ENCODE measurements at places on chromosomes 4 and X.
A peak's percentile ranks its signal among the peaks of the same experiment; 100 is the strongest.

DNA sequence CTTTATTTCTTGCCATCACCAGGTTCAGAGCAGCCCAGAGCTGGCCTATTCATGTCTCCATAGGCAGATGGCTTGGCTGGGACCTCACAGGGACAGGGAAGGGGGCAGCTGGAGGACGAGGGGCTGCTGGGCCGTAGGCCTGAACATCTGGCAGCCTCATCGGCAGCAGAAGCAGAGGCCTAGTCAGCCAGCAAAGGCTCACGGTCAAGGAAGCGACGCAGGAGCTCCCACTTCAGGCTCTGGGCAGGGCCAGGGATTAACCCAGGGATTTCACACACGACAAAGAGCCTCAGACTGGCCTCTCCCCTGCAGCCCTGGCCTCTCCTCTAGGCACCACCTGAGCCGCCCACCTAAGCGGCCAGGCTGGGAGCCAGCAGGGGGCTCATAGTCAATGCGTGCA lies 46.0 kb upstream of the MAN2B2 start:
- DNase-seq = no peak

DNA sequence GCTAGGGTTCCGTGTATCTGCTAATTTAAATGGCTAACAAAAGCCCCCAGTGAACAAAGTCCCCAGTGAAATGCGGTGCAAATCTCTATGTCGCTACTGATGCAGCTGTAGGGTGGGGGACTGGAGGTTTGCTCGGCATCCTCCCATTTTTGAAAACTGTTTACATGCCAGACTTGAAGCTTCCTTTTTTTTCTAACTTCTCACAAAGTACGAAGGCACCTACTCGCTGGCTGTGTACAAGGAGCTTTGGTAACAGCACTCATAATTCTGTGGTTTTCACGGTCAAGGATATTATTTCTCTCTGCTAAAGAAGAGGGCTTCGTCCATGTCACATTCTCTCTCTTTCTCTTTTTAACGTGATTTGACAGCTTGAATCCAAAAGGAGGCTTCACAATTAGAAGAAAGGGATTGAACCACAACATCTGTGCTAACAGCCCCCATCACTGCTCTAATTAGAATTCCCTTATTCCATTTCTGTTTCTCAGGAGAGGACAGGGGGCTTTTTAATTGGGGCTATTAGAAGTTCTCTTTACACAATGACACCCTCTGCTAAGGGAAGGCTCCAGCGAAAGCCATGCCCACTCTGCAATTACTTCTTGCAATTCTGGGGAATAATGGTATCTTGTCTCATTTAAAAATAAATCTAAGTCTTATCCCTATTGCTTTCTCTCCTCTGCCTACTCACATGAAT lies 46.7 kb downstream of the TMEM156 start:
- no peak for DNase-seq

DNA sequence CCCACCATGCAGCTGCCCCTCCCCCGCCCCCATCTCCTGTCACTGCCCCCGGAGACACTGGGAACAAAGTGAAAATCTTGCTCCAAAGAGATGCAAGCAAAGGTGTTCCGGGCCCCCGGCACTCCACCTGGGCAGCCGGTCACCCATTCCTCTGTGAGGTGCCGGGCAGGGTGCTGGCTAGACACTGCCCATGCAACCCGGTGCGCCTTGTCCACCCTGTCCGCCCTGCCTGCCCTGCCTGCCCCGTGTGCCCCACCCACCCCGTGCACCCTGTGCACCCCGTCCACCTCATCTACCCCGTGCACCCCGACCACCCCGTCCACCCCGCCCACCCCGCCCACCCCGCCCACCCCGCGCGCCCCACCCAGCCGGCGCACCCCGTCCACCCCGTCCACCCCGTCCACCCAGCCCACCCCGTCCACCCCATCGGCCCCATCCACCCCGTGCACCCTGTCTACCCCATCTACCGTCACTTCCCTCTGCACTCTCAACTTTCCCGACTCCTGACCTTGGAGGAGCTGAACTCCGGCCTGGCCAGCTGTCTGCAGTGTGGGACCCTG lies 31.9 kb upstream of the FGFR3 start:
- no peak for DNase-seq

- DNase-seq = no peak
These were observed 3.0 kb upstream of the IRF2 start for GRCh38 chr4:184477201-184477999.

DNA sequence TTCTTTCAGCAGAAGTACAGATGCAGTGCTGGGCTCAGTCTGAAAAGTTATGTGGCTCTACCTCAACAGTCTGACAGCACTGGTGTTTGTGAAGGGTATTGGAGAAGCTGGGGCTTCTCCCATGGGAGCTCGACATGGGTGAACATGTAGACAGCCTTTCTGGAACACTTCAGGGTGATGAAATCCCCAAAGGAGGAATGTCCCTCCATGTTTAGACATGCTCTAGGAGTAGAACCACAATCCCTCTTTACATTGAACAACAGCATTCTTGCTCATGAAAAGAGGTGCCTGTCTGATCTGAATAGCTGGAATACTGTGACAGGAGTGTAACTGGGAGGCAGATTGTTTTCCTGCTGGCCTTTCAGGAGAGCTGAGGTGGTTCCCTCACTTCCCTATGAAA lies 53.8 kb upstream of the NAP1L2 start:
- DNase-seq = no peak

- DNase-seq = no peak
These were observed 60.7 kb downstream of the PPP3CA start for GRCh38 chr4:101286663-101287062.

DNA sequence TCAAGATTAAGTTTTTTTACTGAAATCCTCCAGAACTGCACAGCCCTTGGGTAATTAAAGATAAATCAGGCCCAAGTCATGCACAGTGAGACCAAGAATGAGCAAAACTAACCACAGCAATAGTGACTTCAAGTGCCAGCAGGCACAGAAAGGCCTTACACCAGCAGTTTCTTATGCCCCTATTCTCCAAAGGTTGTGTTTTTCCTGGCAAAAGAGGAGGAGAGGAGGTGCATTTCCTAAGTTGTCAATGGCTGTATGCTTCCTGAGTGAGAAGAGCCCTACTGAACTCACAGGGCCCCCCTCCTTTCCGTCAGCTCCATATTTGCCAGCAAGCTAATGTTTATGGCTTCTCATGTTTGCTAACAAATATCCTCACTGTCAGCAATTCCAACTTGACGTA lies 418.7 kb upstream of the INTU start:
- DNase-seq = no peak

GRCh38 chrX:32673193-32673592 lies 538.2 kb downstream of the DMD start:
- DNase-seq = no peak

DNA sequence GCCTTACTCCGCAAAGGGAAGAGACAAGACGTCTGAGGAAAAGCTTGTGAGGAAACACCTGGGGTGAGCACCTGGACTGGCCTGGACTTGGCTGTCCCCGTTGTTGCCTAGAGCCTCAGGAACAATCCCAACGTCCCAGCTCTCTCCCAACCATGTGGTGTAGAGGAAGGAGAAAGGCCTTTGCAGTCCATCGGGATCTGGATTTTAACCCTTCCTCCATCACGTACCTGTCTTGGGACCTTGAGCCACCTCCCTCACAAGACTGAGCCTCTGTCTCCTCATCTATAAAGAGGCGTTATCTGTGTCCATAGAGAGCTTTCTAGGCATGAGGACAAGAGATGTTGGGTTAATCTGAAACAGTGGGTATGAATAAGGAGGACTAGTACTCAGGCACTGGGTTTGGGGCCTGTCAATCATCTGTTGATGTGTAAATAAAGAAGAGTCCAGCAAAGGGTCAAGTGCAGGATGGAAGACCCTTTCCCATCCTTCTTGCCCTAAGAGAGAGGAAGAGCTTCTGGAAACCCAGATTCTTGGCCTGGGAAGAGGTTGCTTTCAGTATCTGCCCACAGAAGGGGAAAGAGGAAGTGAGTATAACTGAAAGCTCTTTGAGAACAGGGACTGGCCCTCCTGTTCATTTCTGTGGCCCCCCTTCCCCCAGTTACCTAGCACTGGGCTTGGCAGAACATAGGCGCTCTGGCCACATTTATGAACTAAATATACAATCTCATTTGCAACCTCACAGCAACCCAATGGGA lies 137.1 kb downstream of the PJA1 start:
- no peak for DNase-seq

DNA sequence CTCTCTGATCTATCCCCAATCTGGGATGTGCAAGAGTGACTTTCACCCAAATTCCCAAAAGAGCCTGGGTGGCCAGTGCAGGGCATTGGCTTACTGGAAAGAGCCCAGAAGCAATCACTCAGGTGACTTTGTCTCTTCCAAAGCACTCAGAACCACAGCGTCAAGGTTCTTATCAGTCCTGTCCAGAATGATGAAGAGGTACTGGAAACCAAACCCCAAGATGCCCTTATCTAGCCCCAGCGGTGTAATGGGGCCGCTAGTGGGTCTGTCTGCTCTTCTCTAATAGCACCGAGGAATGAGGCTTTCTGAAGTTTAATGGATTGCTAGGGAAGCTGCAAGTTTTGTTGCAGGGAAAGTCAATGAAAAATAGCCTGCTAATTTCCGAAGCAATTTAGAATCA lies 21.6 kb downstream of the CLNK start:
- DNase-seq = no peak

- no peak for DNase-seq
These were observed 69.1 kb upstream of the UCP1 start for GRCh38 chr4:140637836-140638235.

DNA sequence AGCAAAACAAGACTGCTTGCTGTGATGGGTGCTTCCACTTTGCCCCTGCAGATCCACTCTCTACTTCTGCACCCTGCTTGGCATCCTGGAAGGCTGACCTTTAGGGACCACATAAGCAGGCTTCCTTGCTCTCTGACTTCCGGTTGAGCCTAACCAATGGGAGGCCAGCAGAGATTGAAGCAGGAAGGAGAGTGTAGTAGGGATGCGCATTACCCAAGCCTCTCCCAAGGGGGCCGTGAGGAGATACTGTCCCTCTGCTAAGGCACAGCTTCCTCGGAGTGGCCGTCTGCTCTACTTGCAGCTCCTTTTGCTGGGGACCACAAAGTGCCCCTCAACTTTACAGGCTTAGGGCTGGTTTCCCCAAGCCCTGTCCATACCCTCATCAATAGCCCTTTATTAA lies 624.3 kb upstream of the TENM3 start:
- no peak for DNase-seq

- no peak for DNase-seq
These were observed 89.1 kb downstream of the RELL1 start for GRCh38 chr4:37597034-37597433.

GRCh38 chr4:51859476-51860031 lies 16.6 kb downstream of the DCUN1D4 start:
- no peak for DNase-seq

GRCh38 chr4:141643557-141643956 lies 7.2 kb downstream of the IL15 start:
- DNase-seq = no peak

GRCh38 chr4:169346840-169347239 lies 76.1 kb upstream of the SH3RF1 start:
- DNase-seq = no peak

- peak; percentile 17 for DNase-seq
These were observed 542.4 kb upstream of the FAM241A start for GRCh38 chr4:111602848-111603247.

GRCh38 chr4:171017593-171017992 lies 795.6 kb upstream of the GALNTL6 start:
- no peak for DNase-seq

DNA sequence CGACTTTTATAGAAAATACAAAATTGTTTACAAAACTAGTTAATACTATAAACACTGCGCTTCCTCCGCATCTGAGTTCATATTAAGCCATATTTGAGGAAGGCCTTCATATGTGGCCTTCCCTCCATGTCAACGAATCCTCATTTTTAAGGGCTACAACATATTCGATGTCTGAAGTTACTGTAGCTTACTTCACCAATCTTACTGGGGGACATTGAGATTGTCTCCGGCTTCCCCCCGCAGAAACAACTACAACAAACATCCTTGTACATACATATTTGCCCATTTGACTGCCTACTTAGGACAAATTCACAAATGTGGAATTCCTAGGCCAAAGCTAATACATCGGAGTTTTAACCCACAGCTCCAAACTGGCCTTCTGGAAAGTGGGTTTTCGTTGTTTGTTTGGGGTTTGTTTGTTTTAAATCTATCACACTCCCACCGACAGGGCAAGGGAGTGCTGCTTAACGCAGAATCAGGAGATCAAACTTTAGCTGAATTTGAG lies 581 bp upstream of the FAM114A1 start:
- no peak for DNase-seq

DNA sequence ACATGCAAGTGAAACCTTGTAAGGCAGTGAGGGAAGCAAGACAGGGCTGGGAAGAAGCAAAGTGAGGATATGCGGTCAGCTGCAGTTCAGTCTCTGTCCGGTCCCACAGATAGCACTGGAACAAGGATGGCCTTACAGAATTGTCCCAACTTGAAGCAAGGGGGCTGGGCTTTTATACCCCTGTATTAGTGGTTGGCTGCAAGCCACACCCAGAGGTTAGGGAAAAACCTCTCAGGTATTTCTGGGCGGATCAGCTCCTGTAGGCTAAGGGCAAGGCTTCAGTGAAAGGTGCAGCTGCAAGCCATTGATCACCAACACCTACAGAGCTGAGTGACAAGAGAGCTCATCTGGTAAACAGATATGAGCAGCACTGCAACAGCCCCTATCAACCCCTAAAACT lies 89.0 kb downstream of the KDR start:
- DNase-seq = no peak
